ENCODE measurements at places on chromosomes 16 and 17. TPM values are rescaled to one million over a fixed set of nuclear protein-coding genes. Genes with fewer than 3 reads are reported as not detected.

DNA sequence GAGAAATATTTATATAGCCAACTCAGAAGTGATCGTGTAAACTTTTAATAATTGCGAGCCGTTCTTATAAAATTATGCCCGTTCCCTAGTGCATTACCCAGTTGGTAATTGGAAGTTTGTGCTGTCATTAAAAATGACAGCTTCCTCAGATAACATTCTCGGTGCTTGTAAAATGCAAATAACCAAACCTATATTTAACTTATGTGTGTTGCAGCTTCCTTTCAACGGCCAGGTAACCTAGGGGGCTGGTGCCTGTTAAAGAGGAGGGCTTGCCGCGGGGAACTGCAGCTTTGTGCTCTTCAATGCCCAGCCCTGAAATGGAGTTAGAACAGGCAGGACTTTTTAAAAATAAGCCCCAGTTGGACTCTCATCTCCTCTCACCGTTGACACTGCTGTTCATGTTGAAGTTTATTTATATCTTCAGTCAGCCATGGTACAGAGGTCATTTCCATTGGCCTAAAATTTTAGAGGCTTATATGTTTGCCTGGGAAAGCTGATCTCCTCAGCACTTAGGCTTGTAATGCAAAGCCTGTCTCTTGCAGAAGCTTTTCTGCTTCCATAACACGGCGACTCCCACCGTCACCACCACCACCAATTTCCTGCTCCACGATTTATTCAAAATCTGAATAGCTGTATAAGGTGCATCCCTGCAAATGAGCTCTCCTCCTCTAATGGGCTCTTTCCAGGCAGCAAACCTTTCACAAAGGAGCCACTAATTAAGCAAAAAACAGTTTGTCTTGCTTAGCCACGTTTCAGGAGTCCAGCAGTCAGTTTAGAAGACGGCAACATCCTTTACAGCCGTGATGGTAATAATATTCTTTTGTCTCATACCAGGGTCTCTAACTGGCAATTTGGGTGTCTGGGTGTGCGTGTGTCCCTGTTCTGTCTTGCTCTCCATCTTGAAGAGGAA is 74.7 kb downstream of the RPA1 start:
- no peak for DNase-seq

DNA sequence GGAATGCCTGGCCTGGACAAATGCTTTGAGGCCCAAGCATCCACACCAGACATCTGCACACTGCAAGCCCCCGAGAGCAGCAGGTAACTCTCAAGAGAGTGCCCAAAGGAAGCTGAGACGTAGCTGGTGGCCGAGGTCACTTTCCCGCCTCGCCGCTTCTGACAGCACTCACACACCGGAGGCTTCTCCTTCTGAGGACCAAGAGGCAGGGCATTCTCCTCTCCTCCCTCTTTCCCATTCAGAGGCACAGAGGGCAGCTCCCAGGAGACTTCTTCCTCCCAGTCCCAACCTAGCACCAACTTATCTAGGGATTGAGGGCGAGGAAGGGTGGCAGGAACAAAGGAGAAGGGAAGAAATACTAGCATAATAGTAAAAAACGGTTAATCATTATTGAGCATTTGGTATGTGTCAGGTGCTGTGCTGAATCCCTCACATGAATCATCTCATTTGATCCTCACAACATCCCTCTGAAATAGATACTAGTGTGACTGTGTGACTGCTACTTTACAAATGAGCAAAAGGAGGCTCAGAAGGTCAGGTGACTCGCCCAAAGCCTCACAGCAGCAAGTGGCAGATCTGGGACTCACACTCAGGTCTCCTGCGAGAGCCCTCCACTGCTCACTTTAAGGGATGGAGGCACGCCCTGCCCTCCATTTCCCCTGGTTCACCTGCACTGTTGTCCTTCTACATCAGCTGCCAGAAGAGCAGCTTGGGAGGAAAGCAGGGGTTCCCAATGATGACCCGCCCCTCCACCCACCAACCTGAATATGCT is 41.8 kb downstream of the MYO18A start:
- no peak for DNase-seq

DNA sequence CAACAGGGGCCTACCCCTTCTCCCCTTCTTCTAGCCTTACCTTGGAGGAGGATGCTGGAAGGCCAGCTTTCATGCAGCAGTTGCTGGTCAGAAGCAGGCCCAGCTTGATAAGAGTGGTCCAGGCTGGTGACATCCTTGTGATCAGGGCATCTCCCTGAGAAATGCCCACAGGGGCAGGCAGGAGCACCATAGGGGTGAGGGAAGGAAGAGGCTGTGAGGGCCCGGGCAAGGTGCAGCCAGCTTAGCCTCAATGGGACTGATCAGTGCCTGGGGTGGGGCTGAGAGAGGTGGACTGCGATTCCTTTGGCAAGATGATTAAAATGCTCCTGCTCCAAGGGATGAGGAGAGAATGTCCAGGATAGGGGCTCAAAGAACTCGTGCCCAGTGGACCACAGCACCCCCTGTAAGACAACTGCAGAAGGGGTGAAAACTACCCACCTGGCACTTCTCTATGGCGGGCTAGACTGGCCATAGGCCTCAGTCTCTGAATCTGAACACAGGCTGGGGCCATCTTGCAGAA is 9.5 kb upstream of the GALK1 start:
- DNase-seq: no peak

- DNase-seq: no peak
Measured at GRCh38 chr17:65398040-65398787, 163.2 kb downstream of the AXIN2 start.

GRCh38 chr17:78659546-78659945 is 82.3 kb upstream of the DNAH17 start:
- DNase-seq: no peak

DNA sequence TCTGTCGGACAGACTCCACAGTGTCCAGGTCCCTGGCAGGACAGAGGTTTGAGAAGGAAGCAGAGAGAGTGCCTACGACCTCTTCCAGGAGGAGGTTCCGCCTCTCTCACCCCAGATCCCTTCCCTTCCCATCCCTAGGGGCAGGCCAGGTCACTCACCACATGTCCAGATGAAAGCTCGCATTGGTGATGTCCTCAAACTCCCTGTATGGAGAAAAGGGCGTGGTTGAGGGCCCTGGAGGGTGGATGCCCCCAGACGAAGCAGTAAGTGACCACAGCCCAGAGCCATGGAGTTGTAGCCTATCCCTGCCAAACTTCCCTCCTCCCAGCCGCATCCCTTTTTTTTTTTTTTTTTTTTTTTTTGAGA is 3.4 kb downstream of the UNC13D start:
- no peak for DNase-seq

GRCh38 chr16:81376880-81377279 is 62.1 kb downstream of the GAN start:
- DNase-seq: no peak

DNA sequence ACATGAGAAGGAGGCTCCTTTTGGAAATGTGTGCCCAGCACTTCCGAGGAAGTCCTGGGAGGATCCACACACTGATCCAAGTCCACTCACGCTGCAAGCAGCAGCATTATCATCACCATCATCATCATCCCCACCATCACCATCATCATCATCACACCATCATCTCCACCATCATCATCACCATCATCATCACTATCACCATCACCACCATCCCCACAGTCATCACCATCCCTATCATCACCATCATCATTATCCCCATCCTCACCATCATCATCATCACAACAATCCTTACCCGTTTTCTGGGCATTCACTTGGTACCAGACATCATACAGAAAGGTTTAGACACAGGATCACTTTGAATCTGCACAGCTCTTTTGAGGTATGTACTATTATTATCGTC is 47.8 kb upstream of the ACSF3 start:
- DNase-seq: no peak

- no peak for DNase-seq
Measured at GRCh38 chr17:1179818-1180742, at the start of gene ABR. ABR (minus strand) TSS chr17:1179981; CDS start chr17:1179727, 254 bp downstream.

The CES1 gene
- total RNA-seq: 4.8 TPM

The ASB16 gene
- not detected for total RNA-seq
